ENCODE measurements at places on chromosomes 3 and 15. TPM values are rescaled to one million over a fixed set of nuclear protein-coding genes. Genes with fewer than 3 reads are reported as not detected.

Gene ADGRG7
- total RNA-seq = not detected

Gene PCCB
- 47.6 TPM for total RNA-seq

Gene BFSP2
- total RNA-seq = not detected

Gene PAQR5
- 32.4 TPM for total RNA-seq

Gene EPHB1
- 6.8 TPM for total RNA-seq

Gene DNAH12
- total RNA-seq = 0.41 TPM

Gene CEP152
- total RNA-seq = 11.3 TPM

Gene KLHL40
- 38.8 TPM for total RNA-seq

Gene MANF
- 45.0 TPM for total RNA-seq

Gene FBXO45
- total RNA-seq = 7.1 TPM

Gene SNAPC5
- total RNA-seq = 15.7 TPM

Gene ISLR
- 70.4 TPM for total RNA-seq

Gene NCEH1
- total RNA-seq = 4.8 TPM

Gene ZNF80
- total RNA-seq = 0.06 TPM

Gene GPR62
- 0.06 TPM for total RNA-seq

Gene FOXL2NB
- not detected for total RNA-seq

Gene CD96
- 2.6 TPM for total RNA-seq

Gene KLF13
- total RNA-seq = 42.6 TPM

Gene ISY1
- 23.4 TPM for total RNA-seq

Gene FBLN2
- total RNA-seq = 34.4 TPM

Gene ULK3
- 23.4 TPM for total RNA-seq

Gene GOLGA8J
- total RNA-seq = 0.12 TPM

Gene THUMPD3
- total RNA-seq = 32.9 TPM

Gene ITPKA
- 0.47 TPM for total RNA-seq

Gene ADAMTS17
- 5.1 TPM for total RNA-seq

Gene FBXO22
- total RNA-seq = 44.1 TPM

Gene LRRC3B
- 3.7 TPM for total RNA-seq

Gene CXCR6
- 0.12 TPM for total RNA-seq

Gene LAMB2
- 537 TPM for total RNA-seq

Gene CPNE9
- total RNA-seq = 0.23 TPM

Gene FMN1
- 19.6 TPM for total RNA-seq

Gene MESP1
- 1.3 TPM for total RNA-seq

Gene ZNF660
- 8.2 TPM for total RNA-seq

Gene GP9
- 3.8 TPM for total RNA-seq

Gene TRA2B
- total RNA-seq = 205 TPM

Gene ENTPD3
- 1.9 TPM for total RNA-seq

Gene ANKUB1
- not detected for total RNA-seq

Gene UCN2
- total RNA-seq = 0.29 TPM

Gene SLC2A2
- 15.0 TPM for total RNA-seq
